Fibroblast of skin of right biceps (primary cell): ENCODE measurements at places on chromosomes 2 and 18.

- peak; percentile 56 for DNase-seq
Measured at GRCh38 chr2:209721497-209721896, 50.1 kb upstream of the UNC80 start.

GRCh38 chr2:75494137-75494769 lies 66.5 kb downstream of the EVA1A start:
- DNase-seq, result no peak

DNA sequence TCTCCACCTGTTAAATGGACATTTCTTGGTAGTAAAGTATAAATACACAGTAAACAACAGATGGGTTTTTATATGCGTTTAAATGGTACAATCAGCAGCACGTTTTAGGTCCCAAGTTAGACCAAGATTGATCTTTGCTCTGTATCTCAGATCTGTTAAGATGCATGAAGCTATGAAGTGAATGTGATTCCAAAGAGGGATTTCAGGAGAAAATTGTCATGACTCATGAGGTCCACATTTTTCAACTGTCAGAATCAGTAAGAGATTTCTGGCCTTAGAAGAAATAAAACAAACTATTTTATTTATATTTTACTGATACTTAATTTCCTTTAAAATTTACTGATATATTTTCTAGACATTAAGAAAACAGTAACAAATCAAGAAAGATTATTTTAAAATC lies 142.7 kb downstream of the EML6 start:
- peak; percentile 10 for DNase-seq

DNA sequence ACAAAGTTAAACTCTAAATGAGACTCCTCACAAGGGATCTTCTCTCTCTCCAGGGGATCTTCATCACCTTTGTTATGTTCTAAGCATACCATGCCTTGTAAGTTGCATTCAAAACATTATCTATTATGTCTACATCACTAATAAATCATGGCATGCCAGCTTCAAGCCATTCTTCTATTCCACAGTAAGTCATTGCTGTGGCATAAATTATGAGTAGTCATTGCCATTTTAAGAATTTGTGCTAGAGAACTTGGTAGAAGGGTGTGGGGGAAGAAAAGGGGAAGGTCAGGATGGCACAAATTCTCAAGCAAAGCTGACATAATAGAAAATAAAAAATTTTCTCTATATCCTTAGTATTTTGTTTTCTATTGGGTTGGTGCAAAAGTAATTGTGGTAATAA lies 33.5 kb downstream of the BARD1 start:
- no peak for DNase-seq
